ENCODE measurements at places on chromosomes 5 and 9.

GRCh38 chr5:34660444-34660843 is 4.3 kb downstream of the RAI14 start:
- peak; percentile 85 for DNase-seq

DNA sequence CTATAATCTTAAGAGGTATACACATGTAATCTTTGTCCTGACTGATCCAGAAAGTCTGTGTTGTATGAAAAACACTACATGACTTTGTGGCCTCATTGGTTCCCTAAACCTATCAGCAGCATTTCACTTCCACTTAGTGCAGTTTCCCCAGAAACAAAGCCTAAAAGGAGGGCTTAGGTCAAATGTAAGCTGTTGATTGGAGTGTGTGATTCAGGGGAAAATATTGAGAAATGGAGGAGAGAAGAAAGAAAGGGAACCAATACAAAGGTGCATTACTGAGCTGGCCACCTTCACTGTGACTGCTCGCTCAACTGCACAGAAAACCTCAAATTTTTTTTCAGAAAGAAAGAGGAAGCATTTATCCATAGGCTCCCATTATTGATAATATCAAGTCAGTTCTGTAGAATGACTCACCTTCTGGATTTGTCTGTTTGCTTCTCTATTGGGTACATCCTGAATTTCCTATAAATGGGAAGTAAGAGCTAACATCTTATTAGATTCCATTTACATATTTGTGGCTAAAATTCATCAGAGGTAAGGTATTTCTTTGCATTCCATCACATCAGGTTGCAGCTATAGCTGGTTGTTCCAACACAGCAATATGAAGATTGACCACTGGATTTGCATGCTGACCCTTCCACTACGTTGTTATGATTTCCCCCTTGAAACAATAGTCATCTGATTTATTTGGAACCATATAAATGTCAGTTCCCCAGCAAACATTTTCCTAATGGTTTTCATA is 10.3 kb upstream of the FST start:
- no peak for DNase-seq

- DNase-seq = no peak
Measured at GRCh38 chr9:120862452-120862851, 14.5 kb downstream of the PHF19 start.

DNA sequence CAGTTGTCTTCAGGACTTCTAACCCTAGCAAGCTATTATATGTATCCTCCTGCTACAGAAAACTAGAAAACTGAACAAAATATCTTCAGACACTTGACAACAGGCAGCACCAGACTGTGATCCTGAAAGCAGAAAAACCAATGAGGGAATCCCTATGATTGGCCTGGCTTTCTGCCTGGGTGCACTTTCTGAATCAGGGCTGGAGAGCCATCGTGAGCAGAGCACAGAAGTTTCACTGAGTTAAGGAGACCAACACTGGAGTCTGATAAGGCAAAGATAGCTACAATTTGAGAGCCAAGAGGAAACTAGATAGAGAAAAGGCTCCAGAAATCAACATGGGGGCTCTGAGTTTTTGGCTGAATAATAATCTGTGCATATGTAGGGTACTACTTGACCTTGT is 106.5 kb downstream of the FANCC start:
- no peak for DNase-seq

DNA sequence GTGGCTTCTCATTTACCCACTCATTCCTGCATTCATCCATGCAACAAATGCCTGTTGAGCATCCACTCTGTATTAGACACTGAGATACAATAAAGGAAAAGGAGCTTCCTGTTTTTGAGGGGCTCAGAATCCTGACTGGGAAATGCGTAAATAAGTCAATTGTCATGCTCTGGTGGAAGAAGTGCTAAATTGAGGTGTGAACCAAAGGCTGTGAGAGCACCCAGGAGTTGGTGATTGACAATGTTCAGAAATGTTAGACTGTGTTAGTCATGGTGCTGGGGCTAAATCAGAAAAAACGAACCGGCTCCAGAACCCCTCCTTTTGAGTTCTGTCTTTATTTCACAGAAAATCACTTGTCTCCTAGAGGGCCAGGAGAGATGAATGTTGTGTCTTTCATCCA is 558.6 kb upstream of the SGCD start:
- DNase-seq = no peak

- no peak for DNase-seq
Measured at GRCh38 chr5:180153099-180153498, 55.9 kb downstream of the RASGEF1C start.

- no peak for DNase-seq
Measured at GRCh38 chr9:6870650-6871477, 113.1 kb downstream of the KDM4C start.

DNA sequence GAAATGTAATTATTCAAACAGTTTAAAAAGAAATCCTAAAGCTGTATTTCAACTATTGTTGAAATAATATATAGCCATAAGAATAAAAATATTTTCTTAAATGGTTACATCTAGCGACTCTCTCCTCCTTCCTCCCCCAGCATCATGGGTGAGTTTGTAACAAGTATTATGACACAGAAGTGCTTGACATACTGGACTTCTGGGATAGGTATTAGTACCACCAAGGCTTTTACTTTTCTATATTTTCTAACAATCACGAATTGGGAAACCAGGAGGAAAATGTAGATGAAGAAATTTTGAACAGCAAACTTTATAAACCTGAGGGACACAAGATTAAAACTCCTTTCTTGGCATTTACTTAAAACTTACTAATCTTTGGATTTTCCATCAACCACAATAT is 4.4 kb downstream of the RORB start:
- DNase-seq = no peak

- peak; percentile 59 for DNase-seq
Measured at GRCh38 chr5:128154943-128155342, 71.4 kb downstream of the SLC12A2 start.

DNA sequence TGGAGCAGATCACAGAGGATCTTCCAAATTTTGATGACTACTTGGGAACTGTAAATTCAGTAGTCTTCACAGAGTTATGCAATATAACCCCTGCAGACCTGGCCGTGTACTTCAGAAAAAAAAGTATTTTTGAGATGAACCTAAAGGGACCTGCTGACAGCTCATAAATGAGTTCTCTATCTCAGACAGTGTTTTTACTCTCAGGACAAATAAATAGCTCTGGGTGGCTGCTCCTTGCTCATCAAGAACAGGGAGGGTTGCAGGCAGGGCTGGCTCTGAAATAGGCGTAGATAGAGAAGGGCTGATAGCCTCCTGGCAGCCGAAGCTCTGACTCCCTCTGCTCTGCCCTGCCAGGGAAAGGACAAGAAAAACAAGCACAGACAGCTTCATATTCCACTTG is 64.8 kb downstream of the PLAC8L1 start:
- DNase-seq = no peak

- DNase-seq = peak; percentile 95
Measured at GRCh38 chr5:17305964-17306725, 88.7 kb downstream of the BASP1 start.

DNA sequence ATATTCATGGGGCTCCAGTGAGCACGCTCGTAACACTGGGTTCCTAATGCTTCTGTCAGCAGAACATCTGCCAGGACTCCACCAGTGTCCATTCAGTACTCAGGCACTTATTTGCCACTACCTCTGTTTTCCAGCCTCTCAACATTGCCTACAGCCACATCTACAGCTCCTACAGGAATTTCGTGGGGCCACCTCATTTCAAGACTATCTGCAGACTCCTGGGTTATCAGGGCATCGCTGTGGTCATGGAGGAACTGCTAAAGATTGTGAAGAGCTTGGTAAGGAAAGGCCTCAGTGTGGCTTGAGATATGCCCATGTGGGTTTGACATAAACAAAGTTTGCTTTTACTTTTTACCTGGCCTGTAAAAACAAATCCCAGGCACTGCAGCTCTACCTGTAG is 92.9 kb downstream of the CYFIP2 start:
- DNase-seq = no peak

DNA sequence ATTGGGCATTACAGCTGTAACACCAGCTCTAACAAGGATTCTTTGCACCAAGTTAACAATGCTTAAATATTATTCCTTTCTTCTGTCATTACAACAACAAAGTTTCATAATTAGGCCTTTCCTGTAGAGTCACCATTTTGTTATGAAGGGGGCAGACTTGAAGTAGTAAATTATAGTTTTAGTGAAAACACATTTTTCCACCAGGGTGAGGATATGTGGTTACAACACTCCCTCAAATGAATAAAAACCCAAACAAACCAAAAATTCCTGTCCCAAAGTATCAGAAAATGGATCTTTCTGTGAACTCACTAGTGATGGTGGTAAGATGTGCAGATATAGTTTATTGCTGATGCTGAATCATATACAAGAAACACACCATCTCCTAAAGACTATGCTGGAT is 250.5 kb upstream of the TUT7 start:
- DNase-seq = peak; percentile 75

- peak; percentile 50 for DNase-seq
Measured at GRCh38 chr5:73901043-73901442, 275.0 kb downstream of the ARHGEF28 start.

DNA sequence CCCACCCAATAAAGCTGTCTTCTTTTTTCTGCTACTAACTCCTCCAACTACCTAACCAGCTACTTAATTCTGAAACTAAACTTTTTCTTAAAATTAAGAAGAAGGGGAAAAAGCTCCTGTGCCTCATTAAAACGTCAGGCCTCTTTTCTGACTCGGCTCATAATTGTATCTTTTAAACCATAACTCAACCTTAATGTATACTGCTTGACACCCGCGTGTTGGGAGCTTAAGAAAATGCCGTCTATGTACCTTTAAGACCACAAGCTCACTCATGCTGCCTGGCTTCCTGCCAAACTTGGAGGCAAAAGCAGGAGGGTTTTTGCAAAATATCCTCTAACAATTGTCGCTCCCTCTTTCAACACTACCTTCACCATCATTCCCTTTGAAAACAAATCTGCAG is 5.0 kb downstream of the EBF1 start:
- DNase-seq = peak; percentile 83

DNA sequence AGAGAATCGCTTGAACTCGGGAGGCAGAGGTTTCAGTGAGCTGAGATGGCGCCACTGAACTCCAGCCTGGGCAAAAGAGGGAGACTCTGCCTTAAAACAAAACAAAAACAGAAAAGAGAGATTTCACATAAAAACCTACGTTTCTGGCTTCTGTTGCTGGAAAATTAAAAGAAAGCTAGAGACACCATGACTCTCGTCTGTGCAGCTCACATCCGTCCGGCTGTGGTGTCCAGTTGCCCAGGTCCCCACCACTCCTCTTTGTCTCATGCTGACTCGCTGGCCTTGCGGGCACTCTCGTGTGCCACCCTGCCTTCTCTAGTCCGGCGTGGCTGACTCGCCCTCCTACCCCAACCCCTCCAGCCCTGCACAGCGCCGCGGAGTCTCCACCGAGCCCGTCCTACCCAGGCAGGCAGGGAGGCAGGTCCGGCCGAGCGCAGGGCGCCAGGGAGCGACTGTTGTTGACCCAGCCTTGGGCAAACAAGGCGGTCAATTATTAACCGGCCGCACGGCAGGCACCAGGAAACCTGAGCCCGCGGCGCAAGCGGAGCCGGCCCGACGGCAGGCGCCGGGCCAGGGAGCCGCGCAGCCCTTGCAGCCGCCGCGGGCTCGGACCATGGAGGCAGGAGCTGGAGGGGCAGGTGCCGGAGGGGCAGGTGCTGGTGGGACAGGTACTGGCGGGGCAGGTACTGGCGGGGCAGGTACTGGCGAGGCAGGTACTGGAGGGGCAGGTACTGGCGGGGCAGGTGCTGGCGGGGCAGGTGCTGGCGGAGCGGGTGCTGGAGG is at the start of gene PRRT1B:
TSS of gene PRRT1B (plus strand) at position 521 of the 783 bp plus-strand sequence. CDS start at position 614, 93 bp downstream.
- no peak for DNase-seq

- DNase-seq = no peak
Measured at GRCh38 chr9:117034866-117035265, 347.8 kb downstream of the TRIM32 start.

- no peak for DNase-seq
Measured at GRCh38 chr9:84822589-84823233, 153.2 kb downstream of the NTRK2 start.

DNA sequence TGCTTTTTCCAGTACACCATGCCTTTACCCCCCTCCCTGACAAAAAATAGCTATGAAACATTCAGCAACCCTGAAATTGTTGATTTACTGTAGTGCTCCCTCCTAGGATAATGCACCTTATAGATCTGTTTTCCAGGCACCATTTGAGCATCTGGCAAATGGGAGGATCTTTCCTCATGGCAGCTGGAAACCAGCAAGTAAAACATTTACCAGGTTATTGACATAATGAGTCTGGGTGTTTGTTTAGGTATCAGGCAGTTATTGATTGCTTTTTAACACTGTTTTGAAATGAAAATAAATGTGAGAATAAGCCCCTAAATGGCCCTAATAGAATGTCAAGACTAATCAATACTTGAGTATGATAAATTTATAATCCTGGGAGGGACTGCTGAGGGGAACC is 57.3 kb upstream of the KLF4 start:
- DNase-seq = no peak

GRCh38 chr9:72788966-72789735 is 163.7 kb downstream of the ALDH1A1 start:
- peak; percentile 21 for DNase-seq

DNA sequence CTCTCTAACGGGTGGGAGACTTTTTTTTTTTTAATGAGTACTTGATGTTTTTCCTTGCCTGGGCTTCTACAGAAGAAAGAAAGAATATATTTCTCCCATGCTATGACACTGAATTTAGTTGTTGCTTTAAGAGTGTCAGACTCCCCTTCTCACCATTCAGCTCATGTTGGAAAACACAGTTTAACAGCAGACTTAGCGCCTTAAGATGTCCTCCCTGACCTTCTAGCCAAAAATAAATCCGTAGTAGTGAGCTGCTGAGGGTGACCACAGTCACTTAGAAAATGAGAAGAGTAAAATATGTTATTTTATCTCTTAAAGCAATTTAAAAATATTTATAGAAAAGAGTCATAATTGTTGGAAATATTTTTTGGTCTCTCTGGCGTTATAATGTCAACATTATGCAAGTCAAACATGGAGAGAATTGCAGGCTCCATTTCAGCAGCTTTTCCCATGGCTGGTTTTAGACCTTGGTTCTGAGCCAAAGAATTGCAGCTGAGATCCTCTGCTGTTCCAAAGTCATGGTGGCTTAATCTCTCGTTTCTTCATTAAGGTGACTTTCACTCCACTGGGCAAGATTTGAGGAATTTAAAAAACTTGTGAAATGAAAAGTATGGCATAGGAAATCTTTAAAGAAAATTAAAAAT is 143.5 kb downstream of the GHR start:
- DNase-seq = peak; percentile 95

GRCh38 chr9:4070266-4070665 is 229.6 kb downstream of the GLIS3 start:
- DNase-seq = no peak
